ENCODE measurements at places on chromosomes 2 and 18. TPM values are rescaled to one million over a fixed set of nuclear protein-coding genes. Genes with fewer than 3 reads are reported as not detected.

- H3K4me1 ChIP-seq = no peaks in the 10 kb centered on the region
- no peaks in the 10 kb centered on the region for H3K27me3 ChIP-seq
- peaks cover 62% of the 10 kb centered on the region for H3K36me3 ChIP-seq
- no peak for DNase-seq
- no peak overlapping the region for H3K27ac ChIP-seq
- no peak overlapping the region for H3K4me3 ChIP-seq
Measured at GRCh38 chr2:232838406-232838874, 31.6 kb upstream of the SNORC start.

- no peaks in the 10 kb centered on the region for H3K27me3 ChIP-seq
- no peaks in the 10 kb centered on the region for H3K36me3 ChIP-seq
- no peaks in the 10 kb centered on the region for H3K4me1 ChIP-seq
- H3K27ac ChIP-seq = no peak overlapping the region
- no peak overlapping the region for H3K4me3 ChIP-seq
Measured at GRCh38 chr18:14189858-14190257, 57.6 kb upstream of the ZNF519 start.

DNA sequence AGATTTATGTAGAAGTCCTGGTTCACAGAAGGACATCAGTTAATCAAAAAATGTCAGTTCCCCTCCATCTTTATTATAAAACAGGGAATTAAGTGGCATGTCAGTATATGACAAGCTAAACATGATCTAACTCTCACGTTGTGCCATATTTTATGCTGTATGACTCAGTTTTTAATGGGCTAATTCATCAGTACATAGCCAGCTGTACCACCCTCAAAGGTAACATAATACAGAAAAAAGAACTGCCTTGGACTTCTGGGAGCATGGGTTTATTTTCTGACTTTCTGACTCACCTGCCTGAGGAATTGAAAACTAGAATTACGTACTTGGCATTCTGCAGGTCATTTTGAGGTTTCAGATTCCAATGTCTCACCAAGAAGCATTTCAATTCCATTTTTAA lies 135.7 kb downstream of the CMPK2 start:
- no peak for DNase-seq
- no peaks in the 10 kb centered on the region for H3K36me3 ChIP-seq
- no peaks in the 10 kb centered on the region for H3K4me1 ChIP-seq
- no peak overlapping the region for H3K27ac ChIP-seq
- no peak overlapping the region for H3K4me3 ChIP-seq
- no peaks in the 10 kb centered on the region for H3K27me3 ChIP-seq

DNA sequence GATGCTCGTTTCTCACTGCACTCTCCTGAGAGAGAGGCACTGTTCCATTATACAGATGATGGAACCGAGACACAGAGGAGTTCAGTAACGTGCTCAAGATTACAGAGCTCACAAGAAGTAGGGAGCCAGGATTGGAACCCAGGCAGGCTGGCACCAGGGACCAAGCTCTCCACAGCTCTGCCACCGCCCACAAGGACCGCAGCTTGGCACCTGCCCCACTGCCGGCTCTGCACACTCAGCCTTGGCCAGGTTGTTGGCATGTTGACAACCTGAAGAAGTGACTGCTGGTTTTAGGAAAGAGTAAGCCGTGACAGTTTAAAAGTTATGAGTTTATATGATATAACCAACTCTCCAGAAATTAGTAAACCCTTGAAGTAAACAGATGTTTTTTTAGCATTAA lies 48.0 kb upstream of the ITM2C start:
- H3K4me1 ChIP-seq = no peaks in the 10 kb centered on the region
- H3K27me3 ChIP-seq = no peaks in the 10 kb centered on the region

GRCh38 chr2:145524836-145525235 lies 1004.9 kb upstream of the ZEB2 start:
- no peaks in the 10 kb centered on the region for H3K4me1 ChIP-seq
- no peaks in the 10 kb centered on the region for H3K27me3 ChIP-seq
- no peak for DNase-seq

The C2orf80 gene
- total RNA-seq = not detected

The ANKRD30B gene
- not detected for total RNA-seq

All from SJCRH30 (cell line).